M059J (cell line): ENCODE measurements at places on chromosomes 5 and 9.
A peak's percentile ranks its signal among the peaks of the same experiment; 100 is the strongest.

- DNase-seq, result no peak
Observed at GRCh38 chr5:171898386-171898785, 108.1 kb downstream of the FBXW11 start.

- DNase-seq, result peak; percentile 13
Observed at GRCh38 chr9:16982780-16983310, 112.4 kb upstream of the BNC2 start.

- peak; percentile 60 for DNase-seq
Observed at GRCh38 chr9:137029058-137029936, 1.3 kb upstream of the ABCA2 start.

DNA sequence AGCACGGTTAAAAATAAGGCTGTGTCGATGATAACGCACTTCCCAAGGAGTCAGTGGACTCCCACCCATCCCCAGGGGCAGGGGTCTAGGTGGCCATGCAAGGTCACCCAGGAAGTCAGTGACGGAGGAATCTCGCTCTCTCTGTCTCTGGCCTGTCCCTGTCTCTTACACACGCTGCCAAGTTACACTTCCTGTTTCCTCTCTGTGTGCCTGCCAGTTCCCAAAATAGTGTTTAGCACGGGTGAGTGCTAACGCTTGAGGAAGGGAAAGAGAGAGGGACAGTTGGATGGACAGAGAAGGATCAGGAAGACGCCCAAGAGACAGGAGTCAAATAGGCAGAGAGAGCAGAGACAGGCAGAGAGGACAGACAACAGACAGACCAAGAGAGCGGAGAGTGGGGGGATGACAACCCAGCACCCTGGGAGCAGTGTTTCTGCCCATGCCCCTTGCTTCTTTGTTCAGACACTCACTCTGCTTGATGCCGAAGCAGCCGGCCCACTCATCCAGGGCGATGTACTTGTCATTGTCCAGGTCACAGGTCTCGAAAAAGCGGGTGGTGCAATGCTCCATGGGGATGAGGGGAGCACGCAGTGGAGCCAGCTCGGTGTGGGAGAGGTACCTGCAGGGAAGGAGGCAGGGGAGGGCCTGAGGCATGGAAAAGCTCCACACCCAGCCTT lies 23.0 kb downstream of the SPARC start:
- DNase-seq, result no peak

GRCh38 chr5:151598984-151599383 lies 7.9 kb upstream of the FAT2 start:
- no peak for DNase-seq

GRCh38 chr5:6574111-6574510 lies 58.7 kb downstream of the NSUN2 start:
- no peak for DNase-seq

DNA sequence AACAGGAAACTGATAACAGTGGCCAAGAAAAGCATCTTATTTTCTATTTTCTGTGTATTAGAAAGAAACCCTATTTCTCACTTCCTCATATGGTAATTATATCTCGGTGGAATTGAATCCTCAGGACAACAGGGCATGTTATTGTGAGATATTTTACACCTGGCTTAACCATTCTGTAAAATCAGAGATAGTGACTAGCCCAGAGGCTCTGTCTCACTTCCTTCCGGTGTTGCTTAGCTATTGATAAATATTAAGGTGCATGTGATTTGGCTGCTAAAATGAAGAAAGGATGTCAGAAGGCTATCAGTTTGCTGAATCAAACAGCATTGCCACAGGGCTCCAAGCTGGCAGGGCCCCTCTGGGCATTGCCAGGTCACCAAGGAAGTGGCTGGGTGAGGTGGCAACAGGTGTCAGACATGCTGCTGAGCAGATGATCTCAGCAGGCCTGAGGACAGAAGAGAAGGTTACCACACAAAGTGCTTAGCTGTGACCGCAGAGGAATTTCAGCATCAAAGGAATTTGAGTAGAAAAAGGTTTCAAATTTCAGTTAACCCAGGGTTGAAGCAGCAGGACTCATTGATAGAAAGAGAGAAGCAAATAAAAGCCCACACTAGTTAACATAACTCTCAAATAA lies 330.7 kb downstream of the PDE4D start:
- peak; percentile 95 for DNase-seq

DNA sequence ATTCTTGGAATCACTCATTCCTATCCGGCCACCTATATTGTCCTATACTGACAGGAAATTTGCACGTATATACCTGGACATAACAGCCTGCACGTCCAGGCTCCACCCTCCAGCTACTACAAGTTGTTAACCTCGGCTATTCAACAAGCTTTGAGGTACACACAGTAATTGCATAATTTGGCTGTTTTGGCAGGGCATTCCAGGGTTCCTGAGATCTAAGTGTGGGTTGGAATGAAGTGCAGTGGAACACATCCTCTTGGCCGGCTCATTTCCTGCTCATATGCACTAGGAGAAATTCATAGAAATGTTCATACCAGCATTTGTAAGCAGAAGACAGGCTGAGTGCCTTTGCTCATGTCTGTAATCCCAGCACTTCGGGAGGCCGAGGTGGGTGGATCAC lies 222.3 kb downstream of the FBXL7 start:
- DNase-seq, result no peak
